ENCODE measurements at places on chromosomes 12 and 14. TPM values are rescaled to one million over a fixed set of nuclear protein-coding genes. Genes with fewer than 3 reads are reported as not detected.

DNA sequence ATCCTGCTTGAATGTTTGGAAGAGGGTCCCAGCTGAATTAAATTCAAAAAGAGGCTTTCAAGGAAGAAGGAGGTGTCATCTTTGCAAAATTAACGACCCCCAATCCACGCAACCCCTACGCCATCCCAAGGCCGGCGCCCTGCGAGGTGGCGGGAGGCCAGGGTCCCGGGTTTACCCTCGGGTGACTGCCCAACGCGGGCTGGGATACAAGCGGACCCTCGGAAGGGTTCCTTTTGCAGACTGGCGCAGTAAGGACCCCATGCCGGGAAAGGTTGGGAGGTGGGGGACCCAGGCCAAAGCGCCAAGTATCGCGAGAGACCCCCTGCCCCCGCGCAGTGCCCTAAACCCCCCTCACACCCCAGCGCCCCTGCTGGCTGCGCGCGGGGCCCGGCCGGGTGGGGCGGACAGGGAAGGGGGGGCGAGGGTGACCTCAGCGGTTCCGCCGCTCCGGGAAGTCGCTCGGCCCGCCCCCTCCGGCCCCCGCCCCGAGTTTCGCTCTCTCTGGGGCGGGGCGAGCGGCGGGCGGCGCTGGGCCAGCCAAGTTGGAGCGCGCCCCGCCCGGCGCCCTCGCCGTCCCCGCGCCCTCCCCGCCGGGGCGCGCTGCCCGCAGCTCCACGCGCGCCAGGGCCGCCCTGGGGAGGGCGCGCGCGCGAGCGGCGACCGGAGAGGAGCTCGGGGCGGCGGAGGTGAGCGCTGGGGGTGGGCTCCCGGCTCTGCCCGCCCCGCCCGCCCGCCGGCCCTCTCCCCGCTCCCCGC is 708 bp upstream of the ZBTB42 start:
- DNase-seq: peak; percentile 72

- DNase-seq: no peak
Observed at GRCh38 chr12:14638066-14638465, 58.3 kb downstream of the GUCY2C start.

DNA sequence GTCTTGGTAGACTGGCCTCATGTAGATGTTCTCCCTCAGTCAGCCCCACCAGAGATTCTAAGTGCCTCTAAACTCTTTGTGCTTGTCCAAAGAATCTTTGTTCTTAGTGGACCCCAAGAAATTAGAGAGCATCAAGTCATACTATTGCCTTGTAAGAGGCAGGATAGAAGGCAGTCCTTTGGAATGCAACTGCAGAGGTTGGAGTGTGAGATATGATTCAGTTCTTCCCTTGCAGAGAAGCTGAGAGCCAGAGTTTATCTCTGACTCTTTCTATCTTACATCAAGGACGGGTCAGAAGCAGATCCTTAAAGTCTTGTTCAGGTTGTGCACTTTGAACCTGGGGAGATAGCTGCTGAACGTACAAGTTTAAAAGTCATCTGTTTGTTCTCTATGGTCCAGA is 21.1 kb downstream of the TMX1 start:
- no peak for DNase-seq

SOAT2 gene
- not detected for total RNA-seq

- DNase-seq: no peak
Observed at GRCh38 chr12:109880938-109881337, 597 bp upstream of the GLTP start.

KCNC2 gene
- total RNA-seq: not detected

DNA sequence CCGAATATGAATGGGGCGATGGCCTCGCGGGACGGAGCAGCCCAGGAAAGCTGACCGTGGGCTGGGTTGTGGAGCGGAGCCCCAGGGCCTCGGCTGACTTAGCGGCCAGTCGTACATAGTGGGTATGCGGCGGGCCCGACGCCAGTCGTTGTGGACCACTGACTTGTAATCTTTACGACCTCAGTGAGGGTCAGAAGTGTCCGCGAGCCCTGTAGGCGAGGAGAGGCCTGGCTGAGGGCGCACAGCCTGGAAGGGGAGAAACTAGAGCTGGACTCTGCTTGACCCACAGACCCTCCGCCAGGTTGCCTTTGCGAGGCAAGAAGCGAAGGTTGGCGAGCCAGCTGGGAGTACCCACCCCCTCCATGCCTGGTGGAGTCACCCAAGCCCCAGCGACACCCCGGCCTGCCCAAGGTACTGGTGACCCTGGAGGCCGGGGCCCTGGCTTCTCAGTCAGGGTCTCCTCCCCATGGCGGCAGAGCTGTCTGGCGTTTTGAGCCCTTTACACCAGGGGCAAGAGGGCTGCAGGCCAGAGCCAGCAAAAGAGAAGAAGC is 15.6 kb upstream of the DYNC1H1 start:
- no peak for DNase-seq

- no peak for DNase-seq
Observed at GRCh38 chr14:75342762-75343599, 64.4 kb downstream of the FOS start.

SYCP3 gene
- not detected for total RNA-seq

SYNDIG1L gene
- 1.1 TPM for total RNA-seq

AMHR2 gene
- 1.3 TPM for total RNA-seq

IL22 gene
- not detected for total RNA-seq

GRIN2B gene
- total RNA-seq: 2.4 TPM

DNA sequence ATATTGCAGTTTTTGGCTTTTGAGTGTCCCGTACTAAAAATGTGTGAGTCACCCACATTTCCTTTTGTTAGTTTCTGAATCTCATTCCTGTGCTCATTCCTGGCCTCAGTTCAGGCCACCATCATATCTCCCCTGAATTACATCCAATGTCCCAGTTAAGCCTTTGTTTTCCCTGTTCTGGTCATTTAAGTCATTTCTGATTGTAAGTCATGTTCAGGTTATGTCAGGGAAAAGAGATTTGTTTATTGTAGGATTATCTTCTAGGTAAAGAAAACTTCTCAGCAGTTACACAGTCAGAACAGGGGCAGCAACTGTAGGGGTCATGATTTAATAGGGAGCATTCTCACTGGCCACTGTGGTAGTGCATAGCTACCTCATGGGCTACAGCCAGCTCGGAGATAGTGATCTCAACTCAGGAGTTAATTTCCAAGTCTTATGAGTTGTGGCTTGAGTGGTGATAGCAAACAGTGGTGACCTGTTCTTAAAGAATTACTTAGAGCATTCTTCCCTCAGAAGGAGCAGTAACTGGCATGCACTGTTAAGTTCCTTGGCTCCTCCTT is 6.7 kb downstream of the DDX47 start:
- no peak for DNase-seq

RASSF9 gene
- total RNA-seq: 2.2 TPM

GRCh38 chr12:119385659-119386058 is 51.1 kb downstream of the CCDC60 start:
- no peak for DNase-seq
